Tongue (tissue), 3 donors: ENCODE measurements at places on chromosomes 7 and 10.
A peak's percentile ranks its signal among the peaks of the same experiment; 100 is the strongest.

GRCh38 chr7:99791667-99792369, 7.8 kb upstream of the CYP3A4 start:
- DNase-seq, result no peak

- DNase-seq, result peak; percentile 33
Observed at GRCh38 chr7:85471740-85472139, 284.9 kb upstream of the SEMA3D start.

DNA sequence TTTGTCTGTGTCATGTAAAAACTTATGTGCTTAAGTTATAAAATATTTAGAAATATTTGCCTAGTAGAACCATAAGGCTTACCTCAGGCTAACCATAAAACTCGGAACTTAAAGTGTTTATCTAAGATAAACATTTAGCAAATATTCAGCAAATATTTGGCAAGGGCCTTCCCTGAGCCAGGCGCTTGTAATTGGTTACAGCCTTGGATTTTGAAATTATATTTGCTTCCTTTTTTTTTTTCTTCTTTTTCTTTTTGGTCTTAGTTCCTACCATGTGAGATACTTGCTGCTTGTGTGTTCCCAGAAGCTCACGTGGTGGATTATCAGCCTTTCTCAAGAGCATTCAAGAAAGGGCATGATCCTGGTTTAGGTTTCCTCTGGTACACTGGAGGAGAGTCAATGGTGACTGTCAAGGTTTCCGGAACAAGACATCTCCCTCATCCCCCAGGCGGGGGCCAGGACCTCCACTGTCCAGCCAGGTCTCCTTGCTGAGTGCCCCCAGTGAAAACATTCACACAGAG, 5.2 kb upstream of the BRI3 start:
- DNase-seq, result no peak

DNA sequence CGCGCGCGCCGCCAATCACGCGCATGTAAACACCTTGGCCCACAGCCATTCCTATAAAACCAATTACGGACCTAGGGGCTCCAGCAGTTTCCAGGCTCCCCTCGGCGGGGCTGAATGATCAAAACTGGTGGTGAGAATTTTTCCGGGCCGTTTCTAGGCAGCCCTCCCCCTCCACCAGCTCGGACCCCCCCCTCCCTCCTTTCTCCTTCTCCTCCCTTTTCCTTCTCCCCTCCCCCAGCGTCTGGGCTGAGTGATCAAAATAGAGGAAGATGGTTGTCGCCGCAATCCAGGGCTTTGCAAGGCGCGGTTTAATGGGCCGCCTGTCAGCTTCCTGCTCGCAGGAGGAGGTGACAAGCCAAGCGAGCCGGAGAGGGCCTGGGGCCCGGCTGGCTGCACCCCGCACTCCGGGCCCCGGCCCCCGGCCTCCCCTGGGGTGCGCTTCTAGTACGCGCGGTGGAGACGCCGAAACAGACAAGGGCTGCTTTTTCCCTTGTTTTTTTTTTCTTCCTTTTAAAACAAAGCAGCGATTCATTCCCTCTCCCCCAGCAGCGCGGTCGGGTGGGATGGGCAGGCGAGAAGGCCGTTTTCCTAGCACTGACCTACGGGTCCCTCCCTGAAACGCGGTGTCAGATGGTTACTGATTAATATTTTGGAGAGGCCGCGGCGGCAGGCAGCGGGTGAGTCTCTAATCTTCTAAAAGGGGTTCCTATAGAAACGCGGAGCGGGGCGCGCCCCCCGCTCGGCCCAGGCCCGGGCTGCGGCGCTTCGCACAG, 528 bp upstream of the TNRC18 start:
- DNase-seq, result peak; percentile 100

- DNase-seq, result peak; percentile 54
Observed at GRCh38 chr10:11300026-11300425, 282.4 kb downstream of the CELF2 start.

DNA sequence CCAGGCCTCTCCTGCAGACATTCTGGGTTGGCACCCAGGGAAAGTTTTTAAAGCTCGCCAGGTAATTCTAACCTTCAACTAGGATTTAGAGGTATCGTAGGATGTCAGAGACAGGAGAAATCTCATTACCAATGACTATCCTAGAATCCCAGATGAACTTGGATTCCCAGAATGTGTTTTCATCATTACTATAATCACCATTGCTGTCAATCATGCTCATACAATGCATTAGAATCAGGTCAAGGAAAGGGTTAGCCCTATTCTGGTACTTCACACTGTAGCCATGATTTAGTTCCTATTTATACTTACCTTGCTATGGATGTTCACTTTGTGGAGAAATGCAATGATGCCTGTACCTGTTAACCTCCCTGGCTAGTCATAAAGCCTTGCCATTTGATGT, 67.0 kb upstream of the GPR158 start:
- DNase-seq, result no peak

- DNase-seq, result no peak
Observed at GRCh38 chr10:49441488-49442476, 45.9 kb upstream of the DRGX start.

DNA sequence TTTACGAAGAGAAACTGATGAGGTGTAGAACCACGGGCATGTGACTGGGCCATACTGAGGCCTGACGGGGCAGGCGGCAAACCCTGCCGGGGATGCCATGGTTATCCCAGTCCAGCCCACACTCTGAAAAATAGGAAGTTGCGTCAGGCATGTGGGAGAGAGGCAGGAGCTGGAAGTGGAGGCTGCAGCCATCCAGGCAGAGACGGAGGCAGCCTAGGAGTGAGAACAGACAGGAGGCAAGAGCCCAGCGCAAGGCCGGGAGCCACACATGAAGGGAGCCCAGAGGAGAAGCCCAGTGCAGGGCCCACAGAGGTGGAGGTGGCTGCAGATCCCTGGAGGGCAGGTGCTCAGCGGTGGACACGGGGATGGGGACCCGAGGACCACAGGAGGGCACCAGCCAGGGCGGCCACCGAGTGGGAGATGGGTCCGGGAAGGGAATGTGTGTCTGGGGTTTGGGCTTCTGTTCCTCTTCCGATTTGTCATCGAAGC, 175.2 kb upstream of the PPP2R2D start:
- DNase-seq, result no peak

GRCh38 chr10:118523775-118524174, 71.7 kb downstream of the PRLHR start:
- no peak for DNase-seq

DNA sequence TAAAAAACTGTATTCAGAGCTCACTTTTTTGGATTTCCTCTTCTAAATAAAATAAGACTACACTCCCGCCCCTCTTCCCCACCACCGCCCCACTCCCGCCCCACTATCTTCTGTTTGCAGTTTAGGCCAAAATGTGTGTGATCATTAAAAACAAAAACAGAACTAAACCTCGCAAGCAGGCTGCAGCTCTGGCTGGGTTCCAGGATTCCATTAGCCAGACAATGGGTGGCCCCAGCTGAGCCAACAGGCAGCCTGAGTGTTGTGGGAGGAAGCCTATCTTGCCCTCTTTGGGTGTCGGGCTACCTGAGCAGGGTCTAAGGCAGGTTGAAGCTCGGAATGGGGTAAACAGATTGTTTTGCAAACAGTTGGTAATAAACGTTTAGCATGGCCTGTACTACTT, 41.7 kb downstream of the ARL4A start:
- peak; percentile 64 for DNase-seq

- no peak for DNase-seq
Observed at GRCh38 chr10:48607356-48608278, 2.7 kb upstream of the ARHGAP22 start.

GRCh38 chr7:28762651-28763050, 195.5 kb downstream of the TRIL start:
- no peak for DNase-seq

- DNase-seq, result peak; percentile 77
Observed at GRCh38 chr7:150903606-150904005, 51.3 kb downstream of the AOC1 start.

DNA sequence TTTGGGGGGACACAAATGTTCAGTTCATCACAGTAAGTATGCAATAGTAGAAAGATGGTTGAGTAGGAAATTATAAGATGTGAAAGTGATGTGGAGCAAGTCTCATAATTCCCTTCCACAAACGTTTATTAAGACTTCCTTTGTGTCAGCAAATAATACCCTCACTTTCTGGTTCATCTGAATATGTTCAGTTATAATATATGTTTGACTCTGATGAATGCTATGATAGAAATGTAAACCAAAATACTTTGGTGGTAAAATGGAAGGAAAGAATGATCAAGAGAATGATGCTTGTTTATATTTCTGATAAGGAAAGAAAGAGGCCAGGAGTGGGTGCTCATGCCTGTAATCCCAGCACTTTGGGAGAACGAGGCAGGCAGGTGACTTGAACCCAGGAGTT, 111.7 kb upstream of the PLXDC2 start:
- no peak for DNase-seq

DNA sequence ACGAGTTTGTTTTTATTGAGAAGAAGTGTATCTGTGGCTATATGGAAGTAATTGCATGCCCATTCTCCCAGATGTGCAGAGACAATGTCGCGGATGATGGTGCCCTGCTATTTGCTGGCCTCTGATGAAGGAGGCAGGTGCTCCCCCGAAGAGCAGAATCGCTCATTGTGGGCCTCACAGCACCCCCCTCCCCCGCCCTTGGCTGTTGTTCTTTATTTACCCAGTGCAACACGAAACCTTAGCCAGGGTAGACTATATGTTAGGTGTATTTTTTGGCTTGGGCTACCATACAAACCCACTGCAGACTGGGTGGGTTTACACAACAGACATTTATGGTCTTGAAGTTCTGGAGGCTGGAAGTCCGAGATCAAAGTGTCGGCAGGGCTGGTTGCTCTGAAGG, 3.4 kb upstream of the ADCY1 start:
- no peak for DNase-seq

- DNase-seq, result no peak
Observed at GRCh38 chr10:28983799-28984198, 305.1 kb upstream of the LYZL1 start.

DNA sequence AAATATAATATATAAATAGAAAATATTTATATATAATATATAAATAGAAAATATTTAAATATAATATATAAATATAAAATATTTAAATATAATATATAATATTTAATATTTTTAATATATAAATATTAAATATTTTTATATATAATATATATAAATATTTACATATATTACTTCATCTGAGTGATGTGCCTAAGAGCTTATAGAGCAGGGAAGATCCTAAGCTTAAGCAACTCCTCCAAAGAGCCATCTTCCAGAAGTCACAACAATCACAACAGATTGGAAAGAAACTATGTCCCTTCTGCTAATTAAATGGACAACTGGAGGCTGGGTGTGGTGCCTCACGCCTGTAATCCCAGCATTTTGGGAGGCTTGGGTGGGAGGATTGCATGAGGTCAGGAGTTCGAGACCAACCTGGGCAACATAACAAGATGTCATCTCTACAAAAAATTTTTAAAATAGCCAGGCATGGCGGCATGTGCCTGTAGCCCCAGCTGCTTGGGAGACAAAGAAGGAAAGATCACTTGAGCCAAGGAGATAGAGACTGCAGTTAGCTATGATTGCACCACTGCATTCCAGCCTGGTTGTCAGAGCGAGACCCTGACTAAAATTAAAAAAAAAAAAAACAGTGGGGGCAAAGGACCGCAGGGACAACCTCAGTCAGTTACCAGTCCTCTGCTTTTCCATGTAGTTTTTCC, 198.7 kb downstream of the SKIDA1 start:
- no peak for DNase-seq

- no peak for DNase-seq
Observed at GRCh38 chr10:53447576-53447975, 675.0 kb upstream of the MBL2 start.

GRCh38 chr7:73892003-73892999, 31.3 kb downstream of the TMEM270 start:
- peak; percentile 76 for DNase-seq

- no peak for DNase-seq
Observed at GRCh38 chr10:3619241-3619640, 165.8 kb downstream of the KLF6 start.

GRCh38 chr10:73799899-73800559, 11.4 kb downstream of the NDST2 start:
- no peak for DNase-seq

DNA sequence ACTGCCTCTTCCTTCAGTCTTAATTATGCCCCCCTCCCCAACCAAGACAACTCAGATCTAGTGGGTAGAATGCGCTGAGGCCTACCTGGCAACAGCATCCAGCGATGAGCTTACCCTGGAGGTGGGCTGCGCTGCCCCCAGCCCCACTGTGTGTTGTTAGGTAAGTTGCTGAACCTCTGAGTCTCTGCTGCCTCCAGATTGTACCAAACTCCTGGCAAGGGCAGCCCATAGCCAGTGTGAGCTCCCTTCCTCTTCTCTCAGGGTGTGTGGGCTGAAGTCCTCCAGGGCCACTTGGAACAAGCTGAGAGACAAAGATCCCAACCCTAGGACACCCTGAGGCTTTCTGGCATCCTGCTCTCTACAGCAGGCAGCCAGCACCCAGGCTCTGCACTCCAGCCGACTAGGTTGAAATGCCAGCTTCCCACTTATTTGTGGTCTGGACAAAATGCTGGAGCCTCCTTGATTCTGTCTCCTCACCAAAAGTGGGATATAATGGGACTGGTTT, 135.3 kb downstream of the ARHGAP22 start:
- no peak for DNase-seq

DNA sequence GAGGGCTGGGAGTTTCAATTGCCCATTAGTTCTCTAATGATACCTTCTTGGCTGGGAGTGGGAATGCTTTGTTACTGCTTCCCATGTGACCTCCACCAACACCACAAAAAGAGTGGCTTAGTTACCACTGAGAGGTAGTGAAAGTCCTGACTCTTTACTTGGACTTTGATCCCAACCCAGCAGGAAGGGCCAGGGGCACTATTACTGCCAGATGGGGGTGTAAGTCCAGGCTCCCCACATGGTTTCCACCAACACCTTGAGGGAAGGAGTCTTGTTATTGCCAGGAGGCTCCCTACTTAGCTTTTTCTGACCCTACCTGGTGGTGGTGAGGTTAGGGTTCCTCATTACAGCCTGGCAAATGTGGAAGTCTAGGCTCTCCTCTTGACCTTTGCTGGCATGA, 11.4 kb downstream of the GGCT start:
- DNase-seq, result no peak

GRCh38 chr7:19269301-19269700, 124.1 kb upstream of the FERD3L start:
- no peak for DNase-seq

DNA sequence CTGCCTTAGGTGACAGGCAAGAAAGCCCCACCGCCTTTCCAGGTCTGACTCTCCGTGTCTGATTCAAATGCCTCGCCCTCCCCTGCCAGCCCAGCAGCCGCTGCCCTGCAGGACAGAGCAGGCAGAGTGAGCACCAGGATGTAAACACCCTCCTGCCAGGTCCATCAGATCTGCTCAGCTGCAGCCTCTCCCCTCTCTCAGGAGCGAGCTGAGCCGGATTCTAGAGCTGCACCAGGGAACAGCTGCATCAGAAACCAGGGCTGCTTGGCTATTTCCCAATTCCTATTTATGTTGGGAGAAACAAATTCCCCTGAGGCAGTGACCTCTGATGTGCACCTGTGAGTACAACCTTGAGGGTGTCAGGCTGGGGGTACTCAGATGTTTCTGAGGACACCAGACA, 121.5 kb upstream of the ZMIZ1 start:
- DNase-seq, result peak; percentile 66
